ENCODE measurements at places on chromosomes 5 and 9.

GRCh38 chr5:42912184-42912798 lies 100.6 kb upstream of the SELENOP start:
- DNase-seq = peak; percentile 46

DNA sequence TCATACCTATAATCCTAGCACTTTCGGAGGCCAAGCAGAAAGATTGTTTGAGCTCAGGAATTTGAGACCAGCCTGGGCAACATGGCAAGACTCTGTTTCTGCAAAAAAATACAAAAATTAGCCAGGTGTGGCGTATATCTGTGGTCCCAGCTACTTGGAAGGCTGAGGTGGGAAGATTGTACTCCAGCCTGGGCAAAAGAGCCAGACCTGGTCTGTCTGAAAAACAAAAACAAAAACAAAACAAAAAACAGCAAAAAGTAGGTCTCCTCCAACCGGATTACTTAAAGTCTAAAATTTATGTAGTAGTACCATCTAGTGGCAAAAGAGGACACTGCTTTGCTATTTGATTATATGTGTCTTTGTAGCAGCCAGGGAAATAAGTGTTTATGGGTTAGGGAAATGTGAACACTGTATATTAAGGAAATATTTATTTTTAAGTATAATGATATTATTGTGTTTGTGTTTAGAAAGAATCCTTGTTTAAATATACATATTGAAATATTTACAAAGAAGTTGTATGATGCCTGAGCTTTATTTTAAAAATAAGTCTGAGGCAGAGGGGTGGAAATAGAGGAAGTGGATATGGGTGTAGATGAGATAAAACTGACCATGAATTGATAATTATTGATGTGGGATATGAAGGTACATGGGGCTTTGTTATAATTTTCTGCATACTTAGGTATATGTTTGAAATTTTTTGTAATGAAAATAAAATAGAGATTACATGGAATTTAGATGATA lies 20.0 kb downstream of the APC start:
- peak; percentile 65 for DNase-seq

DNA sequence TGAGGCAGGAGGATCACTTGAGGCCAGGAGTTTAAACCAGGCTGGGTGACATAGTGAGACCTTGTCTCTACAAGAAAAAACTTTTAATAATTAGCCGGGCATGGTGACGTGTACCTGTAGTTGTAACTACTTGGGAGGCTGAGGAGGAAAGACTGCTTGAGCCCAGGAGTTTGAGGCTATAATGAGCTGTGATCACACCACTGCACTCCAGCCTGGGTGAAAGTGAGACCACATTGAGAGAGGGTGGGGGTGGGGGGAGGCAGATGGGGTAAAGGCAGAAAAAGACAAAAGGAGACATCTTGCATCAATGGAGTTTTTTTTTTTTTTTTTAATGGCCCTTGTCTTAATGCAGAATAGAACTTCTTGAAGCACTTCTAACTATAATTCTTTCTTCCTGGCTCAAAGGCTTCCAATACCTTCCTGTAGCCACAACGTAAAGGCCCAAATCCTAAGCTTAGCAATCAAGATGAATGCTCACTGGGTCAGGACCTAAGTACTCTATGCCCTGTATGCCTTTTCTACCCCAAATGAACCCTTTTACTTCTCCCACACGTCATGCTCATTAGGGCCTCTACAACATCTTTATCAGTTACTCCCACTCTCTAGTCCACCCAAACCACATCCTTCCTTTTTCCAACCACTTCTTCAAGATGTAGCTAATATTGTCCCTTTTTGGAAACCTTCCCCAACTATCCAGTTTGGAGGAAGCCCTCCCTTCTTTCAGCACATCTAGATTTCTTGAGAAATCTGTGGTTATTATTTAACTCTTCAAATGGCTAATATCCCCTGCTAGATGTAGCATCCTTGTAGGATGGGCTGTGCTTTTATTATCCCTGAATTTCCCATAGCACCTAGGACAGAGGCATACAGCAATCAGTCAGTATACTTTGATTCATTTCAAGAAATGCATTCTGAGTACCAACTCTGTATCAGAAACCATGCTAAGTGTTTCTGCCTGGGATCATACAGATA lies 40.8 kb downstream of the CSF2 start:
- no peak for DNase-seq

DNA sequence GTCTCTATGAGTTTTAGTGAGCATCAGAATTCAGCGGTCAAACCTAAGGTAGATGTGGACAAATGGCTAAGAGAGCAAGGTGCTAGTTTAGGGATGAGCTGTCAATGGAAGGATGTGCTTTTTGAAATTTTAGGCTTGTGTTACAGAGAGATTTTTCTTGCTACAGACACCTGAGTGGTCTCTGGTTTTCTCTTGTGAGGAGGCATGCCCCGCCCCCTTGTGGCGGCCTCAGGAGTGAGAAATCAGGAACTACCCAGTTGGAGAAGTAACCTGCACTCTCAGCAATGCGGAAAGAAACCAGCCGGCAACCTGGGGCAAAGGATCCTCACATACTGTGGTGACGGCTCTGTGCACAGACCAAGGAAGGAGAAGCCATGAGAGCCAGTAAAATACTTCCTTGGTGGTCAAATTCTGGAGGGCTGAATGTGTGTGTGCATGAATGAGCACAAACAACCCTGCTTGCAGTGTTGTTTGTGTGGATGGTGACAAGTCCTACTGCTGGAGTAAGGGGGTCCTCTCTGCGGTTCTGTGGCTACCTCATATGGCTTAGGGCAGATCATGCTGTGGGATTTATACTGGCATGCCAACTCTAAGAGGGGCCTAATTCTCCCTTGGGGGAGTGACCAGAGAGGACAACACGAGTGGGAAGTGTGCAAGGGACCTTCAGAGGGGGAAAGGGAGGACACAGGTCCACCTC lies 16.7 kb upstream of the HSD17B4 start:
- DNase-seq = peak; percentile 65

DNA sequence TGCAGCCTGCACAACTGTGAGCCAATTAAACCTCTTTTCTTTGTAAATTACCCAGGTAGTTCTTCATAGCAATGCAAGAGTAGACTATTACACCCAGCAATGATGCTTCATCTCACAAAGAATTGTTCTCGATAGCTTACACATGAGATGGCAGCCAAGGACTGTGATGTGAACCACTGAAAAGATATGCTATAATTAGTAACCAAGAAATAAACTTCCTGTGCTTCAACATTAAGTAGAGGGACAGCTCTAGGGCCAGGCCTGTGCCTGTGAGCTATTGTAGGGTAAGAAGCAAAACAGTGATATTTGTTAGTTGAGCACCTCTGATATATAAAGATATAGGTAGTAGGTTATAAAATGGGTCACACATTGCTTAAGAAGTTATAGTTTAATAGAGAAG lies 41.8 kb upstream of the DPYSL3 start:
- no peak for DNase-seq

DNA sequence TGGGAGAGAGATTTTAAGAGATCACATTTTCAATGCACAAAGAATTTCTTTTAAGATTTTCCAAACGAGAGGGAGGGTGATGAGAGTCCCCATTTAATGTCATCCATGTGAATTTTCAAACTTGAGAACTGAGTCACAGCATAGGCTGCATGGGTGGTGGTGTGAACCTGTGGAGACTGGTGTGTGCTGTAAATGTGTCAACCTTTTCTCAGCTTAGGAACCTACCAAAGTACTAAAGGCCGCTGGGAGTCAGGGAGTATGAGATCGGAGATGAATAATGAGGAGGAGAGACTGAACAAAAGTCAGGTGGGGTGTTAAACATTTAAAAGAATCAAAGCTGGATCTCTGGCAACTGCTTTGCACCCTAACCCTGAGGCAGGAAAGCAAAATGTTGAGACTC lies 7.5 kb downstream of the ALDH1A1 start:
- DNase-seq = no peak

GRCh38 chr9:26371236-26371635 lies 521.4 kb downstream of the CAAP1 start:
- no peak for DNase-seq

- peak; percentile 64 for DNase-seq
Observed at GRCh38 chr5:73447530-73448462, 781 bp downstream of the FOXD1 start.

DNA sequence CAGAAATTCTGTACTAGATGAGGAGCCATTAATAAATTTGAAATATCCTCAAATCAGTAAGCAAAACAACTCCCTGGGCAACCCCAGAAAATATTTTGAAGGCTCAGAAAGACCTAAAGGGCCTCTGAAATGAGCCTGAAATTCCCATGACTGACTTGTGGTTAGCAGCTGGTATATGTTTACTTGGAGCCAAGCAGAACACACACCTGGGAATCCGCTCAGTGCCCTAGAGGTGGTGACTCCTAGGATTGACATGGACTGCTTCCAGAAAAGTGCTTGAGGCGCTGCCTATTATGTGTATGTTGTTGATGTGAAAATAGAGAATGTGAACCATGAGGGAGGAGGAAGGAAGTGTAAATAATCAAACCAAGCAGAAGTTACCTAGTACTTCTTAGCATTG lies 14.7 kb downstream of the RFK start:
- DNase-seq = no peak

- DNase-seq = peak; percentile 74
Observed at GRCh38 chr9:117718085-117718484, 13.9 kb downstream of the TLR4 start.

DNA sequence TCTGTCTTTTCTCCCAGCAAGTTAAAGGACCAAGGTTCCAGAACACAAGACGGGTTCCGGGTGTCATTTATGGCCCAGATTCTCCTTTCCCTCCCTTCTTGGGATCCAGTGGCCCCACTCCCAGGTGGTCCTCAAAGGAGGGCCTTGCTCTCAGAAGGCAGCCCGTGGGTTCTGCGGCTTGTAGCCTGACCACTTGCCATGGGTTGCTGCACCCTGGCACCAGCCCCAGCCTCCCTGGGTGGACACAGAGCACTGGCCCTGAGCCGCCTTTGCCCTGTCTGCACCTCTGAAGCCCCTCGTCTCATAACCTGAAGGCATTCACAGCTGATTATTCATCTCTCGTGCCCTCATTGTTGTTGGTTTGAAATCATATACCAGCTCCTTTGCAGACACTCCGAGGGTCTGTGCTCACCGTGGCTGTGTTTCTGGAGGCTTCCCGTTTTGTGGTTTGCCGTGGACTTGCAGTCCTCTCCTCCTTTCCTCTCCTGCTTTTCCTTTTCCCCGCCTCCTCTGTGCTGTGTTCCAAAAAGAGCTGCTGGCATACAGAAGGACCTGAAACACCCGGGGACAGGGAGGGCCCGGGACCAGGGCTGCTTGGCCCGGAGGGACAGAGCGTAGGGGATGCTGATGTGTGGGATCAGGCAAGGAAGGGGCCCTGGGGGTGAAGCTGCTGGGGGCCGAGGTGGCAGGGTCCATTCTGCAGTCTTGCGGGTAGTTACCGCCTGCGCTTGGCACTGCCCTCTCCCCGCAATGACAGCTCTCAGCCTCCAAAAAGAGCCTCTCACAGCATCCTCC lies 49.5 kb upstream of the FCN2 start:
- DNase-seq = no peak

- no peak for DNase-seq
Observed at GRCh38 chr9:131017067-131017466, 8.1 kb downstream of the LAMC3 start.

- DNase-seq = no peak
Observed at GRCh38 chr5:141492168-141492885, 3.4 kb downstream of the PCDHGC5 start.

GRCh38 chr9:110208031-110208430 lies at the start of gene C9orf152:
C9orf152 (minus strand) TSS chr9:110208159; CDS start chr9:110207579, 580 bp downstream.
- no peak for DNase-seq

DNA sequence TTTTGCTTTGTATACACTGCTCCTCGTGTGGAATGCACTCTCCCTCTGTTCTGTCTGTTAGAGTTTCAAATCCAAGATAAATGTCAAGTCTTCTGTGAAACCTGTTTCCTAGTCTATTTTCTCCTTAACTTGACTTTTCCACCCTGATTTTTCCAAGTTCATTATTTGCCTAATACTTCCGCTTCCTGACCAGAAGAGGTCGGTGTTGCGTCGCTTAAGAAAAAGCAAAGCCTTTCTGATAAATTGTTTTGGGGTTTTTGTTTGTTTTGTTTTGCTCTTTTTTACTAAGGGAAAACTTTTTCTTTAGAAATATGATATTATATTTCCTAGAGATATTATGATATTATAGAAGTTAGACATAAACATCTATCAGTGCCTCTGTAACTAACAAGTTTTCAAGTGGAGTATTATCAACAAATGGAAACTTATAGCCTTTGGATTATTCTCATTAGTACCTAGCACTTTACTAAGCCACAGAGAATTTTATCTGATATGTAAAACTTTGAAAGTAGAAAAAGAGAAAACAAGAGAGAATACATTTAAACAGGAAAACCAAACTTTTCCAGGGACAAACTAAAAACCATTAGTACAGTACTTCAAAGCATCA lies 55.8 kb downstream of the PHAX start:
- peak; percentile 59 for DNase-seq

GRCh38 chr5:44641820-44642219 lies 166.9 kb upstream of the MRPS30 start:
- DNase-seq = no peak

GRCh38 chr5:83554686-83555085 lies 83.1 kb downstream of the VCAN start:
- DNase-seq = peak; percentile 28

DNA sequence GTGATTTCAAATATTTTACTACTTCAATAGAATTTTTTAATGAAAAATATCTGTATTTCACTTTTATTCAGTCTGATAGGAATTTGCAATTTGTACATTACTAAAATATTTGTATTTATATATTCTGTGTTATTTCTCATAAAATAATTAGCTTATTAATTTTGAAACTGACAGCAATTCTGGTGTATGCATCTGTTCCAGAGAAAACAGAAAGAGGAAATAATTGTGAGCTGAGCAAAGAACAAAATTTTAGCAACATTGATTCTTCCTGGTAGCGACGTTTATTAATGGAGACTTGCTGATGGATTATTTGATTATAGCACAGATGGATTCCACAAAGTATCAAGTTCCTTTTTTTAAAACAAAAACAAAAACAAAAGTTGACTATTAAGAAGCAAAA lies 61.0 kb downstream of the ST8SIA4 start:
- no peak for DNase-seq

GRCh38 chr9:73215249-73215648 lies 63.6 kb downstream of the ANXA1 start:
- DNase-seq = no peak

DNA sequence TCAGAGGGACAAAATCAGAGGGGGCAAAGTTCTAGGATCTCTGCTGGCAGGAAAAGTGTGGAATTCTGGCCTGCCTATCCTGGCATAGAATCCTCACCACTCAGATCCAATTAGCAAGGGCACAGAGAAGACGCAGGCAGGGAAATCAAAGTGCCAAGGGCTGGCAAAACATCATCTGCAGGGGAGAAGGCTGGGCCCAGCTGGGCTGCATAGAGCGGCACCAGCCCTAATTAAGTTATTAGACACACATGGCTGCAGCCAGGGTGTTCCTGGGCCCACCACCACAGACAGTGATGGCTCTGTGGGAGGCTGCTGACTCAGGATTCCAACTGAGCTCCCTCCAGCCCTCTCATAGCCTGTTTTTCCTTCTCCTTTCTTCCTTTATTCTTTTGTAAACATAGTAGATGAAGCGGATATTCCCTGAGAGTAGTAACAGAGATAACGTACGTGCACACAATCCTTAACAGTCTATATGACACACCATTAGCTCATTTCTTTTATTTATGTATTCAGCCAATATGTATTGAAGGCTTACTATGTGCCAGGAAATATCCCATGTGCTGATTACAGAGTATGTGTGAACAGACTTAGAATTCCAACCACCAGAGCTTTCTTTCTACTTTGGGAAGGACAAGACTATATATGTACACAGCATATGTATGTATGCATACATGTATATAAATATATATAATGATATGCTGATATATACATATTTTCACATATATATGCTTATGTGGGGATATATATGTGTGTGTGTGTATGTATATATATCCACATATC lies 236.1 kb downstream of the ASTN2 start:
- peak; percentile 34 for DNase-seq
